EH (cell line): ENCODE measurements at places on chromosomes 7 and 10.

- DNase-seq, result no peak
These were observed 10.4 kb upstream of the TNKS2 start for GRCh38 chr10:91787810-91788209.

- peak; percentile 6 for DNase-seq
These were observed 50.9 kb downstream of the DGKB start for GRCh38 chr7:14851610-14852009.

DNA sequence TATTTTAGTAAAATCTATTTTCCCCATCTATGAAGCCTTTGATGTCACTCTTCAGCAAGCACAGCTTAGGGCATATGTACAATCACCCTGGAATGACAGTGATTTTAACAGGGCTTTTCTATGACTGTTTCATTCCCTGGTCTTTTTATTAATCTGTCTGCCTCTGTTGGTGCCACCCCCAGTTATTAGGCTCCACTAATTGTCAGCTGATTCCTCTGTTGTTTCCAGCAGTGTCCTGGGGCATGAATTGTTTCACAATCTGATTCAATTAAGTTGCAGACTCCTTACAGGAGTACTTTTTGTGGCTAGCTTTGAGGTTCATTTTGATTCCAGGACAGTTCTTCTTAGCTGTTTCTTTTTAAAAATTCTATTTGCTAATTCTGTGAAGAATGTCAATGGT, 38.6 kb downstream of the MYO3A start:
- no peak for DNase-seq

GRCh38 chr10:71735709-71736569, 16.4 kb upstream of the C10orf105 start:
- DNase-seq, result no peak

DNA sequence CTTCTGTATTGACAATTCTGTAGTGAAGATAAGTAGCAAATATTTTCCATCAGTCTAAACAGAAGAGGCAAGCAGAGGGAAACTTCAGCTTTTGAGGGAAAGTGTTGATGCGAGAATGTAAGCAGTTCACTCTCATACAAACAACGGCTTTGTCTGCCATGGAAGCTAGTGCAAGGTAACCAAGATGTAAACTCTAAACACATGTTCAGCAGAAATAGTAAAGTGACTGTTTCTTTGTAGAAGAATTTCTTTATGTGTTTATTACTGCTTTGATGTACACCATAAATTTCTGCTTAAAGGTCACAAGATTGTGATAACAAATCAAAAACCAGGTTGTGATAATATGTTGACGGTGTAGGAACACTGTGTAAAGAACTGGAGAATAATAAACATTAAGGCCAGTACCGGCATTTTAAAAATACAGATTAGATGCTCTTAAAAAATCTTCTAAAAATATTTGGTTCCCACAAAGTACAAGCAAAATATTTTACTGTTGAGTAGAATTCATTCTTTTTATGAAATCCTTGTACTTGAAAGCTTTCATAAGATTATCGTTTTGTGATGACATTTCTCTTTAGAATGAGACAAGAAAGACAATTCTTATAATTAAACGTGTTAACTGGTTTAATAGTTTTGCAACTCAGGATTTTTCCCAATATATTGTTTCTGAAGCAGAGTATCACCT, 34.2 kb downstream of the SEMA3C start:
- DNase-seq, result peak; percentile 60

GRCh38 chr10:44968091-44968490, 8.5 kb downstream of the RASSF4 start:
- no peak for DNase-seq

GRCh38 chr7:55588976-55589604, 16.8 kb upstream of the VOPP1 start:
- DNase-seq, result no peak

DNA sequence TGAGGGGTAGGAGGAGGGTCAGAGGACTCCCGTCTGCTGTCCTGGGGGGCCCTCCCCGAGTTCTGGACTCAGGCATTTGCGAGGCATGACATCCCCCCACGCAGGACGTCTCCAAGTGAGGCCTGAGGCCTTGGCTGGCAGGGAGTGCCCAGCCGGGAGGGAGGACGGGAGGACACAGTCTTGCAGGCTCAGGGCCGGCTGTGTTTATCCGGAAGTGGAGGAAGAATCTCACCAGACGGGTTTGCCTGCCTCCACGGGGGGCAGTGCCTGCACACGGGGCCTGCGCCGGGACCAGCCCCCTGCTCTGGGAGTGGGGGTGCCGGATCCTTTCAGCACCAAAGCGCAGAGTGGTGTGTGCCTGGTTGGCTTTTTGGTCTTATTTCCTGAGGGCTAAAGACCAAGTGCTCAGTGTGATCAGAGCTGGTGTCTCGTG, 10.9 kb downstream of the PWWP2B start:
- peak; percentile 60 for DNase-seq

DNA sequence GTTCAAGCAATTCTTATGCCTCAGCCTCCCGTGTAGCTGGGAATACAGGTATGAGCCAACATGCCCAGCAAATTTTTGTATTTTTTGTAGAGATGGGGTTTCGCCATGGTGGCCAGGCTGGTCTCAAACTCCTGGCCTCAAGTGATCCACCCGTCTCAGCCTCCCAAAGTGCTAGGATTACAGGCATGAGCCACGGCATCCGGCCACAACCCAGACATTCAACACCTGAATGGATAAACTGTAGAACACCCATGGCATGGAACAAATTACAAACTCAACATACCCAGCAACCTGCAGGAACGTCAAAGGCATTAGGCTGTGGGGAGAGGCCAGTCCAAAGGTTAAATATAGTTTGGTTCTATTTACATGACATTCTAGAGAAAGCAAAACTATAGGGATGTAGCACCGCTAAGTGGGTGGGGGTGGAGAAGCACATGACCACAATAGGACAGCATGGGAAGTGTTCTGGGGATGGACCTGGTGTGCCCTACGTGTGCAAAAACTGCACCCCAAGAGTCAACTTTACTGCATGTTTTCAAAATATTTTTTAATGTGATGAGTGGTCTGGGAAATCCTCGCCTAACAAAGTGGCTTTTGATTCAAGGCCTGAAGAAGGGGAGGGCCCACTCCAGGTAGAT, 6.5 kb upstream of the PGAM2 start:
- no peak for DNase-seq

DNA sequence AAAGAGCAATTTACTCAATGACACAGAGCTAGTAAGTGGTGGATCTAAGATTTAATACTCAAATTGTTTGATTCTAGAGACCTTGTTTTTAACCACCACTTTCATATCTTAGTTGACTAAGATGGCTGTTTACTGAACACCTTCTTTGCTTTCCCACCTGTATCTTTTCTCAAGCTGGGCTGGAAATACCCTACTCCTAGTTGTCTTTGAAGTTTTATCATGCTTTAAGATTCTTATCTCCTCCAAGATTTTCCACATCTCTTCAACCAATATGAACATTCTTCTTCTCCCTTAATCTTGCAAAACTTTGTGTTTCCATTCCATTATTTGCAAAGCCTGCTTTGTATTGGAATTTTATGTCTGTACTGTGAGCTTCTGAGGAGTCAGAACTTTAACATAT, 157.9 kb downstream of the NXPH1 start:
- no peak for DNase-seq

DNA sequence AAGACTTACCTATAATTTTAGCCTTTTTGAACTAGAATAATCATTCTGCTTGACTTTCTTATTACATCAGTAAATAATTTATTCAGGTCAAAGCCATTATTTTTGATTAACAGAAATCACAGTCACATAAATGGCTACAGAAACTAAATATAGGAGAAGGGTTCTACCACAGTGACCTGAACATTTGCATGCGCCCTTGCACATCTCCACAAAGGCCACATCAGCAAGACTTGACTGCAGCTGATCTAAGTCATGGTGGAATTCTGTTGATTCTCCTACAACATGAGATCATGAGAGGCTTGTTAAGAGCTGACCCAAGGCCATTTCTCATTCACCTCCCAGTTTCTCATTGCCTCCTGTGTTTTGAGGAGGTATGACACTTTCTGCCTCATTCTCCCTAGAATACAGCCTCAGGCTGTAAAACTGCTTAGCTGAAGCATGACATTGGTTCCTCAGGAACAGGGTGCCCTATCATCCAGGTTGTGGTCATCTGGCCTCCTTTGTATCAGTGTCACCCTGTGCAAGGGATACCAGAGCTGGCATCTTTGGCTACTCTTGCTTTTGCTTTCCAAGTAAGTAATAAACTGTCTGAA, 6.7 kb upstream of the IMMP2L start:
- no peak for DNase-seq

GRCh38 chr10:11317936-11318670, 293.3 kb downstream of the USP6NL start:
- no peak for DNase-seq

GRCh38 chr7:80134536-80135308, at the start of gene GNAI1:
Gene GNAI1 (plus strand): TSS chr7:80134831. CDS start chr7:80135161, 330 bp downstream.
- peak; percentile 85 for DNase-seq

GRCh38 chr10:88896372-88896993, 16.4 kb downstream of the STAMBPL1 start:
- no peak for DNase-seq

GRCh38 chr10:128029290-128029651, 97.0 kb downstream of the MKI67 start:
- no peak for DNase-seq

- peak; percentile 26 for DNase-seq
These were observed 305.8 kb downstream of the PLXNA4 start for GRCh38 chr7:132270517-132270916.

GRCh38 chr7:11524476-11525397, 307.3 kb downstream of the THSD7A start:
- no peak for DNase-seq

DNA sequence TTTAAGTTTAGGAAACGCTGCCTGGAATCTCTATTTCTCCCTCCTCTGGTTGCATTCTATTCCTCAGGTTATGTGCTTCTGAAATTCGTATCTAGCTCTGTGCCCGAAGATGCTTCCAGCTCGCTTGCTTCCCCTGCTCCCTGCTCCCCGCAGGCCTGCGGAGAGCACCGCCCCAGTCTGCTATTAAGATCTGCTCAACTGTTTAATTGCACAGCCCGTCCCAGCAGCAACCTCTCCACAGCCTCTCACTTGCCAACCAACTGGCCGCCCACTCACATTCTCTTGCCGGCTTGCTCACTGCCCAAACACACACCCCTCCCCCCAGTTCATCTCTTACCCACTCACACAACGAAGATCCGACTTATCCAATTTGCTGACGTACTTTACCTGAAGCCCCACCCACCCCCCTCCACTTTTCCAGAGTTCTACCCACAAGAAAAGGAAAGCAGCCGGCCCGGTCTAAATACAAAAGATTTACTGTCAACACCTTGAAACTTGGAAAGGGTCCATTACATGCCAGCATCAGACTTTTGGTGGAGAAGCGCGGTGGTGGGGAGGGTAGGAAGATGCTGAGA, 167.3 kb upstream of the KLF14 start:
- peak; percentile 96 for DNase-seq

DNA sequence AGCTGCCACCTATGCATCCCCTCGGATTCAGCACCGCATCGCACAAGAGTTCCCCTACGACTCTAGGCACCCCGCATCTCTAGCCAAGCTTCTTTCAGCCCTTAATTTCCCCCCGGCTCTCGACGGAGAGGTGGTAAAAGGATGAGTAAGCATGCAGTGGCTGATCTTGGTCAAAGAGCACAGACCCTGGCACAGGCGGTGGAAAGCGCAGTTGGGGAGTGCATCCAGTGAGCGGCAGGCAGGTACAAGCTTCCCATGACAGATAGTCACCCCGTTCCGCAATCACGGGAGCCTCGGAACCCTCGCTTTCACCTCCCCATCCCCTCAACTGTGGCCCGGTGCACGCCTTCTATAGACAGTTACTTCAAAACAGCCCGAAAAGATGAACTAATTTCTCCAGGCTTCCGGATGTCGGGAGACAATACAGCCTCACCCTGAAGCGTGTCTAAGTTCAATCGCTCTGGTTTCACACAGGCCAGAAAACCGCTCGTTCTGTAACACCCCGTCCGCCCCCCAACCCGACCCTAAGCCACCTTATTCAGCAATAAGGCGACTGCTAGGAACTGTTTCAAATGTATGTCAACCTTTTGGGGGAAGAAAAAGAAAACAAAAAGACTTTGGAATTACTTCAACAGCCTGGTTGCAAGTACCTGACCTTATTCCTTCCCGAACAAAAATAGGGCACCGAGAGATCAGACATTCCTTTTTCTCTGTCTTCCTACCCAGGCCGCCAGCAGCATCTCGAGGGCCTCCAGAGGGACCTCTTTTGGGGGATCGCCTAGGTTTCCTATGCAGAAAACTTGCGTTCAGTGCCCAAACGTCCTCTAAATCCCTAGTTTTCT, 1.4 kb downstream of the RHEB start:
- peak; percentile 59 for DNase-seq
